CD4-positive, alpha-beta T cell (primary cell): ENCODE measurements at places on chromosomes 6 and 20. TPM values are rescaled to one million over a fixed set of nuclear protein-coding genes. Genes with fewer than 3 reads are reported as not detected.

DNA sequence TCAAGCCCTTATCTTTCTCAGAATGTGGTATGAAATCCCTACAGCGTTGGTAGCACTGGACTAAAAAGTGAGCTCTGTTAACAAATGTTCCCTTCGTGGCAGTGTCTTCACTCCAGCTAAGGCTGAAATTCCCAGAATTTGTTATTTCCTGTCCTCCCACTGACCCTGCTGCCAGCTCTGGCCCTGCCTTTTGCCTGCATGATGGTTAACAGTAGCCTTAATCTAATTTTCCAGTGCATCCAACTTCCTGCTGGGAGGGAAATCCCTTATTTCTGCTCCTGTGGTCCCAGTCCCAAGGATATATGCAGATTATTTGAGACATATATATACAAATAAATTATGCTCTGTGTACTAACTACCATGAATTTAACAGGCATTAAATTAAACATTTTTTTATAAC lies 157.2 kb upstream of the CARMIL1 start:
- H3K36me3 ChIP-seq, result peaks cover 23% of the 10 kb centered on the region
- H3K4me1 ChIP-seq, result peaks cover 6% of the 10 kb centered on the region
- H3K4me3 ChIP-seq, result no peak overlapping the region
- no peak overlapping the region for H3K27ac ChIP-seq
- no peaks in the 10 kb centered on the region for H3K27me3 ChIP-seq
- DNase-seq, result no peak

DNA sequence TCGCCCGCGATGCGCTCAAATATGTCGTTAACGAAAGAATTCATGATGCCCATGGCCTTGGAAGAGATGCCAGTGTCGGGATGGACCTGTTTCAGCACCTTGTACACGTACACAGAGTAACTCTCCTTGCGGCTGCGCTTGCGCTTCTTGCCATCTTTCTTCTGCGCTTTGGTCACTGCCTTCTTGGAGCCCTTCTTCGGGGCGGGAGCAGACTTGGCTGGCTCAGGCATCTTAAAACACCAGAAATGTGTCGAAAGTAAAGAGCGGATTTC lies 36.4 kb downstream of the HFE start:
- DNase-seq, result no peak
- peak overlapping the region; percentile 95 for H3K27ac ChIP-seq
- peaks cover 9% of the 10 kb centered on the region for H3K36me3 ChIP-seq

DNA sequence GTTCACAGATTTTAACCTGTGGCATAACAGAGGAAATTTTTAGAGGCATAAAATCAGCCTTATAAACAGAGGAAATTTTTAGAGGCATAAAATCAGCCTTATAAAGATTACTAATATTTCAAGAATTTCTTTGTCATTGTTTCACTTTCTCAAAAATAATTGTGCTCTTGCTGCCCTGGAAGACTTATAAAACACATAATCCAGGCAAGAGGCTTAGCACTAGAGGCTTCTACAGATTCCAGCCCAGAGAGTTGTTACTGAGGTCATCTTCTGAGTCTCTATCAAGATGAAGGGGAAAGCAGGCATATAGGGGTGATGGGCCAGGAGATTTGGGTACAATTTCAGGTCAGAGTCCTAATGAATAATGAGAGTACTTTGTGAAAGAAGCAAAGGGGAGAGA lies 85.7 kb downstream of the RFPL4B start:
- DNase-seq, result no peak
- no peak overlapping the region for H3K4me3 ChIP-seq
- no peaks in the 10 kb centered on the region for H3K4me1 ChIP-seq
- no peaks in the 10 kb centered on the region for H3K27me3 ChIP-seq

- H3K27me3 ChIP-seq, result no peaks in the 10 kb centered on the region
- peaks cover 54% of the 10 kb centered on the region for H3K36me3 ChIP-seq
- no peak for DNase-seq
- no peak overlapping the region for H3K4me3 ChIP-seq
Observed at GRCh38 chr20:51505566-51505965, 37.0 kb downstream of the NFATC2 start.

DNA sequence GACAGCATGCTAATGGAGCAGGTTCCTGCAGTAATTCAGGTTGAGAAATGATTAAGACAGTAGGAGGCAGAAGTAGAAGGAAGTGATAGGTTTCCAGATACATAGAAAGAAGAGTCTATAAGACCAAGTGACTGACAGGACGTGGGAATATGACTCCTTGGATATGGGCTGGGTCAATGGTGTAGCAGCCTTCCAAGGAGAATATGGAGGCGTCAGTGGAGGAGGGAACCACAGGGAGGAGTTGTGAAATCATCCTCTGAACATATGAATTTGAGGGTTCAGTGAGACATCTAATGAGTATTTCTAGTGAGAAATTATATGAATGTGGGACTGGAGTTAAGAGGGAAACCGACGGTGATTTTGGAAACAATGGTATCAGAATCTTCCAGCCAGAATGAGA lies 43.3 kb downstream of the NUDT3 start:
- no peaks in the 10 kb centered on the region for H3K36me3 ChIP-seq
- H3K27me3 ChIP-seq, result no peaks in the 10 kb centered on the region
- H3K4me3 ChIP-seq, result no peak overlapping the region
- peaks cover 8% of the 10 kb centered on the region for H3K4me1 ChIP-seq
- no peak for DNase-seq
- H3K27ac ChIP-seq, result no peak overlapping the region

GRCh38 chr20:56909918-56910714 lies 281.0 kb downstream of the TFAP2C start:
- DNase-seq, result no peak
- no peaks in the 10 kb centered on the region for H3K36me3 ChIP-seq
- no peak overlapping the region for H3K4me3 ChIP-seq
- H3K4me1 ChIP-seq, result no peaks in the 10 kb centered on the region
- no peaks in the 10 kb centered on the region for H3K27me3 ChIP-seq
- no peak overlapping the region for H3K27ac ChIP-seq

DNA sequence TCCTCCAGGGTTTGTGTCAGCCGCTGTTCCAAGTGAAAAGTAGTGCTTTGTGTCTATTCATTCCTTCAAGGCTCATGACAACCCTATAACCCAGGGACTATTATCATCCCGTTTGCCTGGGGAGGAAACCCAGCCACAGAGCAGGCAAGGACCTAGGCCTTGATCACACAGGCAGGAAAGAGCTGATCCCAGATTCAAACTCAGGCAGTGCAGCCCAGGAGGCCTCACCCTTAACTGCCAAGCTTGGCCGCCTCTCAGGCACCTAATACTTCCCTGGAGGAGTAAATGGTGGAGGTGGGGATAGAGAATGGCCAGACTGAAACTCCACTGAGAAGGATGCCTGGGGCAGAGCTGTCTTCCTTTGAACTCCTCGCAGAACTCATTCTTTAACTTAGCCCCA lies 215.1 kb upstream of the QKI start:
- H3K4me3 ChIP-seq, result no peak overlapping the region
- no peaks in the 10 kb centered on the region for H3K36me3 ChIP-seq
- H3K27ac ChIP-seq, result no peak overlapping the region
- H3K4me1 ChIP-seq, result no peaks in the 10 kb centered on the region
- H3K27me3 ChIP-seq, result peaks cover 2% of the 10 kb centered on the region

- no peak overlapping the region for H3K27ac ChIP-seq
- no peak for DNase-seq
- H3K36me3 ChIP-seq, result no peaks in the 10 kb centered on the region
Observed at GRCh38 chr6:73739096-73739495, 43.1 kb downstream of the CD109 start.

- DNase-seq, result no peak
- peaks cover 7% of the 10 kb centered on the region for H3K4me1 ChIP-seq
- peak overlapping the region; percentile 17 for H3K27ac ChIP-seq
- H3K4me3 ChIP-seq, result no peak overlapping the region
- no peaks in the 10 kb centered on the region for H3K36me3 ChIP-seq
- no peaks in the 10 kb centered on the region for H3K27me3 ChIP-seq
Observed at GRCh38 chr20:43681468-43681942, 14.6 kb downstream of the MYBL2 start.

- DNase-seq, result no peak
- H3K4me1 ChIP-seq, result no peaks in the 10 kb centered on the region
- no peak overlapping the region for H3K27ac ChIP-seq
- no peaks in the 10 kb centered on the region for H3K27me3 ChIP-seq
Observed at GRCh38 chr6:55445648-55446204, 118.5 kb downstream of the GFRAL start.

GRCh38 chr6:36419310-36419709 lies 23.3 kb downstream of the PXT1 start:
- H3K27ac ChIP-seq, result no peak overlapping the region
- H3K4me3 ChIP-seq, result no peak overlapping the region
- no peaks in the 10 kb centered on the region for H3K36me3 ChIP-seq
- no peak for DNase-seq
- no peaks in the 10 kb centered on the region for H3K27me3 ChIP-seq
- peaks cover 11% of the 10 kb centered on the region for H3K4me1 ChIP-seq

- H3K4me1 ChIP-seq, result peaks cover 45% of the 10 kb centered on the region
- no peaks in the 10 kb centered on the region for H3K36me3 ChIP-seq
- peak; percentile 25 for DNase-seq
- peak overlapping the region; percentile 57 for H3K27ac ChIP-seq
- H3K4me3 ChIP-seq, result no peak overlapping the region
- no peaks in the 10 kb centered on the region for H3K27me3 ChIP-seq
Observed at GRCh38 chr20:53708129-53708968, 114.7 kb upstream of the ZNF217 start.

DNA sequence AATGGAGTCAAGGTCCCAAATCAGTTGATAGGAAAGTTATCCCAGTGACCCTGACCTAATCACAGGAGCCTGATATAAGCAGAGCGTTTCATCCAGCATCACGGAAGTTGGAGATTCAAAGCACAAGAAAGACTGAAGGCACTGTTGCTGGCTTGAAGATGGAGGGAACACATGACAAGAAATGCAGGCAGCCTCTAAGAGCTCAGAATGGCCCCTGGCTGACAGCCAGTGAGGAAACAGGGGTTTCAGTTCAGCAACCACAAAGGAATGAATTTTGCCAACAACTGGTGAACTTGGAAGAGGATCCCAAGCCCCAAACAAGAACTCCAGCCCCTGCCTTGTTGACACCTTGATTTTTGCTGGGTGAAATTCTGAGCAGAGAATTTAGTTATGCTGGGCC lies 778.5 kb downstream of the MAFB start:
- no peak overlapping the region for H3K27ac ChIP-seq
- H3K36me3 ChIP-seq, result no peaks in the 10 kb centered on the region
- peaks cover 2% of the 10 kb centered on the region for H3K27me3 ChIP-seq

- H3K4me1 ChIP-seq, result no peaks in the 10 kb centered on the region
- no peak overlapping the region for H3K4me3 ChIP-seq
- H3K27me3 ChIP-seq, result no peaks in the 10 kb centered on the region
- DNase-seq, result no peak
Observed at GRCh38 chr20:4840801-4841200, 119.1 kb downstream of the PRND start.

GRCh38 chr6:111552241-111552744 lies 53.4 kb downstream of the TRAF3IP2 start:
- H3K4me1 ChIP-seq, result no peaks in the 10 kb centered on the region
- H3K27me3 ChIP-seq, result no peaks in the 10 kb centered on the region
- H3K36me3 ChIP-seq, result no peaks in the 10 kb centered on the region
- no peak for DNase-seq
- H3K4me3 ChIP-seq, result no peak overlapping the region

- H3K36me3 ChIP-seq, result no peaks in the 10 kb centered on the region
- no peaks in the 10 kb centered on the region for H3K4me1 ChIP-seq
- no peak for DNase-seq
- no peaks in the 10 kb centered on the region for H3K27me3 ChIP-seq
- no peak overlapping the region for H3K27ac ChIP-seq
- no peak overlapping the region for H3K4me3 ChIP-seq
Observed at GRCh38 chr20:7935027-7935551, 5.2 kb downstream of the HAO1 start.

DNA sequence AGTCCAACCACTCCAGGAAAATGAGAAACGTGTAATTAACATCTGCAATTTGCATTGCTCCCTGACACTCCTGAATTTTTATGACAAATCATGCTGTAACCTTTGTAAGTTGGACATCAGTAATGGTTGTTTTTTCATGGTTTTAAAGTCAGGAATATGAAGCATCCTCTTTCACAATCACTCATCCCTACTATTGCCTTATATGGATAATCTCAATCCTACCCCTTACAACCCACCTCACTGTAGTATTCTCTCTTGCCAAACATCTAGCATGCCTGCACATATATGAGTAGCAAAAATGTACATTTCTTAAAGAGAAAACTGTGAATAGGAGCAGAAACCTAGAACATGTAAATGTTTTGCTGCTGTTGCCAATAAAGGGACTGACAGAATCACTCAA lies 729.5 kb downstream of the KIF16B start:
- no peak for DNase-seq
- H3K4me1 ChIP-seq, result no peaks in the 10 kb centered on the region
- H3K27ac ChIP-seq, result no peak overlapping the region
- H3K4me3 ChIP-seq, result no peak overlapping the region
- no peaks in the 10 kb centered on the region for H3K27me3 ChIP-seq
- H3K36me3 ChIP-seq, result no peaks in the 10 kb centered on the region

DNA sequence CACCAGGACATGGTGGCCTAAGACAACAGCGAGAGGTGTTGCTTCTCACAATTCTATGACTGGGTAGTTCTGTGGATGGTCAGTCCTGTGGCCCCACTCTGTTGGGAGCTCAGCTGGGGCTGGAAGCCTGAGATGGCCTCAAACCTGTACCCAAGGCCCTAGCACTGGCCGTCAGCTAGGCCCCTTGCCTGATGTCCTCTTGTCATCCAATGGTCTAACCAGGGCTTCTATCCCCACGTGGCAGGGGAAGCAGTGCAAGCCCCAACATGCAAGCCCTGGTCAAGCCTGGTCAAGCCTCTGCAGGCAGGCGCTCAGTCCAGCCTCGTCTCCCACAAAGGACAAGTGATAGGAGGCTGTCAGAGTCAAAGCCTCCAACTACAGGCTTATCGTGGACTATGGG lies 196.5 kb upstream of the CST7 start:
- H3K36me3 ChIP-seq, result no peaks in the 10 kb centered on the region
- no peak overlapping the region for H3K4me3 ChIP-seq
- no peaks in the 10 kb centered on the region for H3K4me1 ChIP-seq
- no peaks in the 10 kb centered on the region for H3K27me3 ChIP-seq
- H3K27ac ChIP-seq, result no peak overlapping the region

- H3K27ac ChIP-seq, result no peak overlapping the region
- peaks cover 35% of the 10 kb centered on the region for H3K27me3 ChIP-seq
- H3K4me3 ChIP-seq, result no peak overlapping the region
- DNase-seq, result no peak
Observed at GRCh38 chr6:50720623-50721022, 7.3 kb downstream of the TFAP2D start.

DNA sequence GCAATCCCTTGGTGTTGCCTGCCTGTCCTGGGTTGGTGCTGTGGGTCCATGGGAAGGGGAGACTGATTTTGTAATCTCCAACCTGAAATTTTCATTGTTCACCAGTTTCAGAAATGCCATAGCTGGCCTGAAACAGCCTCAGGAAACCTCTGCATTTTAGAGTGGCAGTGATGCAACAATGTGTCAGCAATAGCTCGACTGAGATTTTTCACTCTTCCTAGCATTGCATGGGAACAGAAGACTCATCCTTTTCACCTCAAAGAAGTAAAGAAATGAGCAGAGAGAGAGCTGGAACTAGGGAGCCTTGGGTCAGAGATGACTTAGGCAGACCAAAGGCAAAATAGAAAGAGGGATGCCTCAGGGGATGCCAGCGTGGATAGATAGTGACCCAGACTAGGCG lies 23.7 kb upstream of the TMEM14A start:
- H3K4me1 ChIP-seq, result no peaks in the 10 kb centered on the region
- peaks cover 2% of the 10 kb centered on the region for H3K27me3 ChIP-seq
- H3K4me3 ChIP-seq, result no peak overlapping the region
- H3K36me3 ChIP-seq, result no peaks in the 10 kb centered on the region
- DNase-seq, result no peak

The PRDM1 gene
- total RNA-seq, result 83.4 TPM

The PET117 gene
- 13.6 TPM for total RNA-seq

The EPPIN gene
- total RNA-seq, result not detected

The IL17A gene
- not detected for total RNA-seq

The SH3BGRL2 gene
- 0.25 TPM for total RNA-seq

The ALDH8A1 gene
- total RNA-seq, result 1.4 TPM

The MMP24 gene
- not detected for total RNA-seq
